ENCODE measurements at places on chromosomes 4 and X.

- DNase-seq, result no peak
Observed at GRCh38 chr4:8441499-8442091, 1.0 kb downstream of the TRMT44 start.

- no peak for DNase-seq
Observed at GRCh38 chr4:19254486-19254885, 997.2 kb upstream of the SLIT2 start.

- DNase-seq, result no peak
Observed at GRCh38 chr4:6687947-6688878, 5.5 kb upstream of the S100P start.

DNA sequence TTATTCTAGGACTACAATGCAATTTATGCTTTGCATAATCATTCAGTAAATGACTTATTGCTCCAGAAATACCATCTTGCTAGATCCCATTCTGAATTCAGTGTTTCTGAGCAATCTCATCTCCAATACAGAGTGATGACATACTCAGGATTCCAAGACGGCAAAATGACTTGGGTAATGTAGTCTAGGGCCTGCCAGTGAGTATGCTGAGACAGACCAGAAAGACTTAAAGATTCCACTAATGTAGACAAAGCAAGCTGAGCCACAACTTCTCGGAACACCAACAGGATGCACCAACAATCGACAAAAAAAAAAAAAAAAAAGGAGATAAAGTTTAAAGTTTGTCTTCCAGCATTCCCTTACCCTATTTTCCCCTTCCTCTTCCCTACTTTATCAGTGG lies 919 bp upstream of the SEC24B start:
- DNase-seq, result no peak

GRCh38 chr4:133390198-133390855 lies 241.2 kb downstream of the PCDH10 start:
- DNase-seq, result no peak

DNA sequence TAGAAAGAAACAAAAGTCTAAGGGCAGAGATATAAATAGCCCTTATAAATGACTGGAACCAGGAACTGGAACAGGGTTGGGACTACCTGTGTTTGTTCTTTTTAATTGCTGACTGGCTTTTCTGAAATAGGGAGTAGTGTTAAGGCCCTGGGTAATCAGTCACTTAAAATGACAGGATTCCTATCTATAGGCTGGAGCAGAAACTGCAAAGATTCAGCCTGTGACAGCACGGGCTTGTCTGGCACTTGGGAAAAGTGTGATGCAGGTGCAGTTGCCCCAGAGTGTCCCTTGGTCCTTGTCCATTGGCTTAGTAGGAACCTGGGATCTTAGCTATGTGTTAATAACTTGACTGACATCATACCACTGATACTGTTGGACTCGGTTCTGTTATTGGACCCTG lies 14.7 kb upstream of the PLAC8 start:
- DNase-seq, result no peak

DNA sequence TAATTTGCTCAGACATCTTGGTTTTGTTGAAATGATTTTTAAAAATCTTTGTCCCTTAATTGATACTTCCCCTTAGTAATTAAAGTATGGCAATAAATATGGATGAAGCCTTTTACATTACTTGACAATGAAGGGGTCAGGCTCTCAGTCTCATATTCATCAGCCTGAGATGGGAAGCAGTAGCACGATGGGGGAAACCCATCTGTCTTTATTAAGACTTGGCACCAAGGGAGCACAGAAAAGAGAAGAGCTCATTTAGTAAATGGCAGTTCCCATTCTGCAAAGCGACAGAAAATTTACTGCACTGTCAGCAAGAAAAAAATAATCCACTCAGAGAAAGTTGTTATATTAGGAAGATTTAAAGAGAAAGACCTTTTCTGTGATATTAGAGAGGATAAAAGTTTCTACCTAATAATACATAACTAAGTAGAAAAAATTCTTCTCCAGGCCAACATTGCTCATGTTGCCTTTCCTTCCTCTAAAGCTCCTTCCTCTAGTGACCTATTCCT lies 7.9 kb upstream of the SERTM2 start:
- no peak for DNase-seq

GRCh38 chr4:131091896-131092295 lies 1995.9 kb downstream of the C4orf33 start:
- DNase-seq, result no peak

DNA sequence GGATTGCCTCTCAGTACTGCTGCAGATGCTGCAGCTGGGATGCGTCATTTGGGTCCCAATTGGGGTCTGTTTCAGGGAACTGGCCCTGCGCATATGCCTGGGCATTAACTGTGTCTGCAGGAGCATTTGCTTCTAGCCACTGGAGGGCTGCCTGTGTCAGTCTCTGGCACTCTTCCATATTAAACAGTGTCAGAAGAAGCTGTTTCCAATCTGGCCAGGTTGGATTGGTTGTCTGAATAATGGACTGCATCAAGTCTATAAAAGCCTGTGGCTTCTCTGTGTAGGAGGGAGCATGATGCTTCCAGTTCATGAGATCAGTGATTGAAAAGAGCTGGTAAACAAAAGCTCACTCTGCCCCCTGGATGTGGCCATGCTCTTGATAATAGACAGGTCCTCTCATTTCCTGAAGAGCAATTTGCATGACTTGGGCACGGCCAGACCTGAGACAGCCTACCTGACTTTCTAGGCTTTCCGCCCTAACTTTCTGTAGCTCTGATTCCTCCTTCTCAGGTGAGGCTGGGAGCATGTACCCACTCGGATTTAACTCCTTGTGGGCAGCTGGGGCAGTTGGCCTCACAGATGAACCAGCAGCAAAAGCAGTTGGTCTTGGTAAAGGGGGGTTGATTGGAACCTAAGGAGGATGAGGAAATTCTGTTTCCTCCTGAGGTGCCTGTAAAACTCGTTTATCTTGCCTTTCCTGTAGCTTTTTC lies 29.2 kb downstream of the SULT1E1 start:
- DNase-seq, result no peak

DNA sequence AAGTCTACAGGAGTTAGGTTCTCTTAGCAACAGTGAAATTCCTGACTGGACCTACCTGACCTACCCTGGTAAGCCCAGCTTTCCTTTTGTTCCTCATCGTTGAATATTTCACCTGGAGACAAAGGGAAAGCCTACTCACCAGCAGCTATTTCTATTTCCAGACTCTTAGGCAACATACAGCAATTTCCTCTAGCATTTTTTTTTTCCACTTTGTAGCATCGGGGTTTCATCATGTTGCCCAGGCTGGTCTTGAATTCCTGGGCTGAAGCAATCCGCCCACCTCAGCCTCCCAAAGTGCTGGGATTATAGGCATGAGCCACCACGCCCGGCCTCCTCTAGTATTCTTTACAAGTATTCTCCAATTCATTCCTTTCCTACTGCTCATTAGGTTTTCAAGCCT lies 6.8 kb upstream of the S100G start:
- no peak for DNase-seq

DNA sequence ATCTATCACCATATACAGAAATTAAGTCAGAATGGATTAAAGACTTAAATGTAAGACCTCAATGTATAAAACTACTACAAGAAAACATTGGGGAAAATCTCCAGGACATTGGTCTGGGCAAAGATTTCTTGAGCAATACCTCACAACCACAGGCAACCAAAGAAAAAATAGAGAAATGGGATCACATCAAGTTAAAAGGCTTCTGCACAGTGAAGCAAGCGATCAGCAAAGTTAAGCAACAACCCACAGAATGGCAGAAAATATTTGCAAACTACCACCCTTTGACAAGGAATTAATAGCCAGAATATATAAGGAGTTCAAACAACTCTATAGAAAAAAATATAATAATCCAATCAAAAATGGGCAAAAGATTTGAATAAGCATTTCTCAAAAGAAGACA lies 236.9 kb upstream of the EMCN start:
- DNase-seq, result no peak

GRCh38 chr4:153488006-153488891 lies 22.1 kb downstream of the TMEM131L start:
- peak; percentile 43 for DNase-seq

- no peak for DNase-seq
Observed at GRCh38 chrX:47296766-47297365, 64.1 kb downstream of the USP11 start.

GRCh38 chr4:180422989-180423711 lies 1820.1 kb upstream of the TENM3 start:
- DNase-seq, result no peak

DNA sequence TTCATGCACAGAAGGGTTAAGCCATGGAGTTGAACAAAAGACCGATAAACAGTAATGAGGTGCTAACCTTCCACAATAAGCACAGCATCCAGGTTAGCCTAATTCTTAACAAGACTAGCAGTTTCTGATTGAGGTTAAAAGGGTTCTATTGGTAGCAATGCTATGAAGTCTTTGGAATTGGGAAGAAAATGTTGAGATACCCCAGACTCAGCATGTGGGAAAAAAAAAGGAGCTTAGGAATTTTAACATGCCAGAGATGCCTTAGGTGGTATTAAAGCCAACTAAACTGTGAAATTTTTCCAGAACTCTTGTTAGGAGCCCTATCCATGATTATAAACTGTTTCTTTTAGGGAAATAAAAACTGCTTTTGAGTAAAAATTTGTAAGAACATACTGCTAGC lies 391.7 kb downstream of the GABRG1 start:
- no peak for DNase-seq

DNA sequence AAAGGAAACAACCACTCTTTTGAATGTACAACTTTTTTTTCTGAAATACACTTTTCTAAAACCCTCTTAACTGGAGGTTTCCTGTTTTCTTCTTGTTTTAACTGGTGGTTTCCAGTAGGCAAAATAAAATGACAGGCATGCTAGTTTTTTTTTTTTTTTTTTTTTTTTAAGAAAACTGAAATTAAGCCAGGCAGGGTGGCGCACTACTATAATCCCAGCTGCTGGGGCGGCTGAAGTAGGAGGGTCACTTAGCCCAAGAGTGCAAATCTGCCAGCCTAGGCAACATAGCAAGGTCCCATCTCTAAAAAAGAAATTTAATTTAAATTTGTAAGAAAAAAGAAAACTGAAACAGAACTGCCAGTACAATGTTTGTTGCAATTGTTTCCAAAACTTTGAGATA lies 44.0 kb downstream of the TMEM144 start:
- DNase-seq, result no peak

DNA sequence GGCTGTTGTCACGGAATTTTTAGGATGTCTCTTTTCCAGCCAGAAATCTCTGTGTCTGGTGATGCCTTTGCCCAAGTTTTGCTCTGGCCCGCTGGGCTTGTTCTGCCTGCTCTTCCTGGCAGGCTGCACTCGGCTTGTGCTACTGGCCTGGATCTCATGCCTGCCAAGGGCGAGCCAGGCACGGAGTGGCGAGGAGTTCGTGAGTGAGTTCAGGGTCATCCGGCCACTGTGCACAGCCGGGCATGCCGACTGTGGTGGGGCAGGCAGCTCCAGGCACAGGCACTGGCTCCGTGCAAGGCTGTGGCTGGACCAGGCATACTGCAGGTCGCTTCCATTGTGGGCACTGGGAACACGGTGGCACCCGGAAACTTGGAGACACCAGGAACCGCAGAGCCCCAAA lies 129.1 kb downstream of the ARHGAP10 start:
- DNase-seq, result no peak

GRCh38 chrX:147900349-147900748 lies 11.4 kb upstream of the FMR1 start:
- DNase-seq, result no peak

DNA sequence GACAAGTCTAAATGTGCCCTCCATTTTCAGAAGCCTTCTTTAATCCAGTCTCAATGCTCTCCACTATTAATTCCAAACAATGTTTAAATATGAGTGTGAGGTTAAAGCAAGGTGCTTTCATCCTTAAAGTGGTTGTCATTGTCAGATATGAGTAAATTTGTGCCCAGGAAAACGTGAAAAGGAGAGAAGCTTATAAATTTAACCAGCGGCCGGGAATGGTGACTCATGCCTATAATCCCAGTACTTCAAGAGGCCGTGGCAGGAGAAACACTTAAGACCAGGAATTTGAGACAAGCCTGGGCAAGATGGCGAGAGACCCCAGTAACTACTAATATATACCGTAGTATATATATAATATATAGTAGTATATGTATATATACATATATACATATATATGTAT lies 270.0 kb downstream of the ARHGAP24 start:
- no peak for DNase-seq

- DNase-seq, result no peak
Observed at GRCh38 chr4:88975958-88976774, 80.8 kb downstream of the FAM13A start.

All from stimulated activated CD8-positive, alpha-beta memory T cell treated with anti-CD3 and anti-CD28 coated beads, Interleukin-15, amount 100 ng/mL, for 24 hours (primary cell).